ENCODE measurements at places on chromosomes 16 and 17. TPM values are rescaled to one million over a fixed set of nuclear protein-coding genes. Genes with fewer than 3 reads are reported as not detected.

OR1A1 gene
- not detected for total RNA-seq

CX3CL1 gene
- not detected for total RNA-seq

MYH13 gene
- total RNA-seq: not detected

KRTAP2-2 gene
- total RNA-seq: not detected

HOXB2 gene
- 4.5 TPM for total RNA-seq

ST6GALNAC1 gene
- 8.4 TPM for total RNA-seq

C17orf78 gene
- not detected for total RNA-seq

GCGR gene
- total RNA-seq: not detected

ZACN gene
- total RNA-seq: not detected

MYADML2 gene
- not detected for total RNA-seq

Measured in T-helper 17 cell (primary cell).